ENCODE measurements at places on chromosomes 6 and 20.

- no peak for DNase-seq
These were observed 2.6 kb upstream of the ADGB start for GRCh38 chr6:146595972-146596731.

GRCh38 chr6:34672657-34673043 lies 23.9 kb downstream of the ILRUN start:
- DNase-seq, result no peak

DNA sequence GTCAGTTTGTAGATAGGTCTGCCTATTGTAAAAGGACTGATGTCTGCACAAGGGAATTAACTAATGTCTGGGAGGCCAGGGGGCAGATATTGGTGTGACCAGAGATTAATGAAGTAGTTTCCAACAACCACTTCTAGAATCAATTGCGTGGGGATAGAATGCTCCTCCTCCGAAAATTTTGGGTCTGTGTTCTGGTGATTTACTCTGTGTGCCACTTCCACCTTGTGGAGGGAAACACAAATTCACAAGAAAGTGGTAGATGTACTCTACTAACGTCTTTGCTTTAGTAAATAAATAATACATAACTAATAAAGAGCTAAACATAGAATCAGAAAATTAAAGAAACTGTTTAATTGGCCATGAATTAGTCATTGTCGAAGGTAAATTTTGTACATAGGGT lies 25.5 kb downstream of the TMEM14A start:
- no peak for DNase-seq

DNA sequence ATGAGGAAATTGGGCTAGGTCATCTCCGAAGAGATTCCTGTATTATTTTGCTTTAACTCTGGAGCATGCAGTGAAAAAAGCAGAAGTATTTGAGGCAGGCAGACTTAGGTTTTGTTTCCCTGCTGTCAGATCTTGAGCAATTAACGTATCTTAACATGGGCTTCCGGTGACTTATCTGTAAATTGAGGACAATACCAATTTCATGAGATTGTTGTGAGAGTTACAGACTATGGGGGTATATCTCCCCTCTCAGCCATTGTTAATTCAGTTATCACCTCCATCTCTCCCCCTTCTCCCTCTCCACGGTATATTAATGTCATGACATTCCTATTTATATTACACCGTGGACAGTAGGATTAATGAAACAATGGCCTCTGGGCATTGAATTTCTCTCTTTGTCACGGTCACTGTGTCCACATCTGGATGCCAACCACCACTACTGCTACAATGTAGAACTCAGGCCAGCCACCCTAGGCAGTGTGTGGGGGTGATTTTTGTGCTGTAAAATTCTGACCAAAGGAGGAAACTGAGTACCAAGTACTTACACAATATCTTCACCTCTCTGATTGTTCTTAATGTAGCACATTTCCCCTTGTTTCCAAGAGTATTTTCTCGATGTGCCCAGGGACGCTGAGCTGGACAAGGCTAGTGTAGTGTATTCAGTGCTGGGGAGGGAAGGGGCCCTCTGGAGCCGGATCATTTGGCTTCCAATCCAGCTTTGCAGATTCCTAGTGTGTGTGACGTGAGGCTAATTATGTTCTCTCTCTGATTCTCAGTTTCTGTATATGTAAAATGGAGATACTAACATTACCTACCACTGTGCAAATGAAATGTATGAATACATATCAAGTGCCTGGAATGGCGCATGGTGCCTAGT lies 77.2 kb downstream of the GCNT2 start:
- no peak for DNase-seq

DNA sequence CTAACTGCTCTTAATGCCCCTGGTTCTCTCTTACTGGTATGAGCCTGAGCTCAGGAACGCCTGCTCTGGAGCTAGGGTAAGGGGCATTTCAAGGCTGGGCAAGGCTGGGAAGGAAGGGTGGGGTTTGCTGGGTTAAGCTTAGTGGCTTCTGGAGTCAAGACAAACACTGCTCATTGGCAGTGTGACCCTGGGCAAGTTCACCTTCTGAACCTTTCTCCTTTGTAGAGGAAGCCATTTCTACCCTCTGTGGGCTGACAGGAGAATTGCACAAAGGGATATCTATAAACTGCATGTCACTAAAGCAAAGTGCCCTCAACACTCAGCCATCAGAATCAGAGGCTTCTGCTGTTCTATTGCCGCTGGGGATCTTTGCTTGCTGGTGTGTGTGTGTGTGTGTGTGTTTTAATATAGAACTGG lies 20.3 kb upstream of the LRRN4 start:
- no peak for DNase-seq

DNA sequence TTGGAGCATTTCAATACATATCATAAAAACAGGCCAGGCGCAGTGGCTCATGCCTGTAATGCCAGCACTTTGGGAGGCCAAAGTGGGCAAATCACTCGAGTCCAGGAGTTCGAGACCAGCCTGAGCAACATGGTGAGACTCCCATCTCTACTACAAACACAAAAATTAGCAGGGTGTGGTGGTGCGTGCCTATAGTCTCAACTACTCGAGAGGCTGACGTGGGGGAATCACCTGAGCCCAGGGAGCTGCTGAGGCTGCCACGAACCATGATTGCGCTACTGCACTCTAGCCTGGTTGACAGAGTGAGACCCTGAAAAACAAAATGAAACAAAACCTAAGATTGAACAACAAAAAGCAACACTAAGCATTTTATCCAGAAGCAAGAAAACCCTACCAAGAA lies 47.2 kb downstream of the BACH2 start:
- DNase-seq, result no peak

DNA sequence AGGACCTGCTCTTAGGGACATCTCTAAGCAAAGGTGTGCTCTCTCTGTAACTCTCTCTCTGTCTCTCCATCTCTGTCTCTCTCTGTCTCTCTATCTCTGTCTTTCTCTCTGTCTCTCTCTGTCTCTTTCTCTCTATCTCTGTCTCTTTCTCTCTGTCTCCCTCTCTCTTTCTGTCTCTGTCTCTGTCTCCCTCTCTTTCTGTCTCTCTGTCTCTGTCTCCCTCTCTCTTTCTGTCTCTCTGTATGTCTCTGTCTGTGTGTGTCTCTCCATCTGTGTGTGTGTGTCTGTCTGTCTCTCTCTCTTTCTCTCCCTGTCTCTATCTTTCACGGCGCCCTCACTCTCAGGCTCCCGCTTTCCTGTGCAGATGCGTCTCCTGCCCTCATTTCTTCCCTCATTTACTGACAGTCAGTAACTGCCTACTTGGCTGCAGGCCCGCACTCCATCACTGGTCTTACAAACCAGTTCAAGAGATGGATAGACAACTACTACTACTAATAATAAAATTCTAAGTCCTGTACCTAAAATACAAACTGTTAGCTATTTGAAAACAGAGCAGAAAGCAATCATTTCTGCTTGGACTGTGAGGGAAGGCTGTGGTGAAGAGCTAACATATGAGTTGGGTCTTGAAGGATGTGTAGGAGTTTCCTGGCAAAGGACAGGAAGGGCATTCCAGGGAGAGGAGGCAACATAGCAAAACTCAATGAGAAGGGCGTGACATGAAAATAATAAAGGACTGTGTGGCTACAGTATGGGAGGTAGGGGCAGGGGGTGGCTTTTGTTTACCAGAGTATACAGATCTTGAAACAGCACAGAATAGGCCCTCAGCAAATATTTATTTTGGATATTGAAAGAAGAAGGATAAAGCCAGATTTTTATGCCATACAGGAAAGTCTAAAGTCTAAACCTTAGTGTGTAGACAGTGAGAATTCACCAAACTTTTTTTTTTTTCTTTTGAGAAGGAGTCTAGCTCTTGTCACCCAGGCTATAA lies 67.8 kb upstream of the TAB2 start:
- DNase-seq, result no peak

All from kidney epithelial cell (primary cell).